Adipocyte (in vitro differentiated cells): ENCODE measurements at places on chromosomes 4 and X.

DNA sequence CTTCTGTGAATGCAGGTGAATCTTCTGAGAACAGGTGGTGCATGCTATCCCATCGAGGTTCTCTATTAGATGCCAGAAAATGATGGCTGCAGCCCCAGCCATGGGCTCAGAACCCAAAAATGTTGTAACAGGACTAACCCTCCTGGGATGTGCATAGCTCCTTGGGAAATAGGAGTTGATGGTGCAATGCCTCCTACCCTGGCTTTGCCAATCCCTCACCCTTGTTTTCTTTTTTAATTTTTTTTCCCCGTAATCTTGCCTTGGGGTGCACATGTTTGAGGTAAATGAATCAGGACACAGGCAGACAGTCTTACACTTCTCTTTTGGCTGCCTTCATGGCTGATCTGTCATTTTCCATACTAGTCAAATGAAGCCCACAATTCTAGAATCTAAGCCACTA lies 96.6 kb downstream of the KIT start:
- DNase-seq: peak; percentile 41

DNA sequence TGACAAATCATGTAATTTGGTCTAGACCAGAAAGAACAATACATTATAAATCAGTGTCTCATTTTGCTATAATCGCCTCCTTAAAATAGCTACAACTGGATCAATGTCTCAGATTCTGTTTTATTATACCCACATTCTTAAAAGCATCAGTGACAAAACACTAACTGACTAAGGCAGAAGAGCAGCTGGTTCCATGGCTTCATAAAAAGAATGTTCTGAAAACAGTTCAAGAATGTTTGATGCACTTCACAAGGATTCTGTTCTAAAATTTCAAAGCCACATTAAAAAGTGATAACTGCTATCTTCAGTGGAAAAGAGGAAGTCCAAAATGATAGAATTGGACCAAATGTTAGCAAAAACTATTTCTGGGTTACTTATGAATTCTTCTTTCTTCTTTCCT lies 69.8 kb downstream of the COL25A1 start:
- no peak for DNase-seq

DNA sequence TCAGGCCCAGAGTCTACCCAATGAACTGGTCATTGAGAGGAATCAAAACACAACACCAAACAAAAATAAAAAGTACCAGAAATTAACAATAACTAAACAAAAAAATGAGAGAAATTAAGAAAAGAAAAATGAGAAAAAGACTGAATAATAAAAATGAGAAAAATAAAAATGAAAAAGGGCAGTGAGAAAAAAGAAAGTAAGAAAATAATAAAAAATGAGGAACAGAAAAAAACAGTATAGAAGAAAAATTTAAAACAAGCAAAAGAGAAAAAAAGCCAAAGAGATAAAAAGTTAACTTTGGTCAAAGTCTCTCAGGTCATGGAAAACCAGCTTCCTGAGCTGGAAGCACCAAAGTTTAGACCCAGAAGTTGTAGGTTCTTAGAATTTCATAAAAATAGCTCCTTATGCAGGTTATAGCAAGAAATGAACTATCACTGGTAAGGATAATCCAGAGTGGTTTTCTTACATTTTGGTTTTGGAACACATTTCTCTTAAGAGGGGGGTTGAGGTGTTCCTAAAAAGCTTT lies 51.0 kb upstream of the WDR17 start:
- DNase-seq: no peak

- DNase-seq: no peak
Measured at GRCh38 chrX:97482666-97483300, 599.1 kb downstream of the RPA4 start.

DNA sequence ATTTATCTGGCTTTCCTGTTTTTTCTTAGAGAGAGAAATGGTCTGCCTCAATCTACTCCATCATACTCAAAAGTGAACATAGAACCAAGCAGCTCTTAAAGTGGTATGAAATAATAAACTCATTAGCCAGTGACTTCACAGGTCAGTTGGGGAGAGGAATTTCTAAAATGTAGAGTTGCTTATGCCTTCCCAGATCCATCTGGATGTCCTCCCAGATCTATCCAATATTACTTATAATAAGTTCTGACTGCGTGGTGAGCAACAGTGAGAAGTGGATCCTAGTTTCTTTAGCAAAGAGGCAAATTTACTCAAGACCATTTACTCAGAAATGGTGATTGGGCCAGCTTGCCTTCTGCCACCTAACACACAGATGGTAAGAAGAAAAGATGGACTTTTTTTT lies 748.0 kb downstream of the PCDH18 start:
- DNase-seq: peak; percentile 39

DNA sequence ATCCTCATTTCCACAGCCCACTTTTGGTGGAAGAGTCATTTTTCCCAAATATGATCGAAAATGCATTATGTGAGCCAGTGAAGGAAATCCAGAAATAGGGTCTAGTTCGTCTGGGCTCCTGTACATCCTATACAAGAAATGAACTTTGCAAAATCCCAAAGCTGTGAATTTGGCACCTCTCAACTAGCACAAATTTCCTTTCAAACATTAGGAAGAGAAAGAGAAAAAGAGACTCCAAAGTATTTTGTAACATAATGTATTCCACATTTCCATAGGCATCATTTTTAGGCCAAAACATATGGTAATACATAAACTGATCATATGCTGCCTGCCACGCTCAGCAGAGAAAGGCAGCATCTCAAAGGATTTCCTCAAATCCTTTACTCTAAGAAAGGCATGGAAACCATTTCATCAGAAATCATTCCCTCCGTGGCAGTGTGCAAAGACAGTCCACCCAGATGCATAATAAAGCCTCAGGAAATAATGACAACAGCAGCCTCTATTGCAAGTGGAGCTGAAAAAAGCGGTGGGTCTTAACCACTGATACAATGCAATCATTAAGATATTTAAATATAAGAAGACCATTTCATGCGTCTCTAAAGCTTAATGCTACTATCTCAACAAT lies 56.8 kb downstream of the ANOS1 start:
- DNase-seq: no peak

DNA sequence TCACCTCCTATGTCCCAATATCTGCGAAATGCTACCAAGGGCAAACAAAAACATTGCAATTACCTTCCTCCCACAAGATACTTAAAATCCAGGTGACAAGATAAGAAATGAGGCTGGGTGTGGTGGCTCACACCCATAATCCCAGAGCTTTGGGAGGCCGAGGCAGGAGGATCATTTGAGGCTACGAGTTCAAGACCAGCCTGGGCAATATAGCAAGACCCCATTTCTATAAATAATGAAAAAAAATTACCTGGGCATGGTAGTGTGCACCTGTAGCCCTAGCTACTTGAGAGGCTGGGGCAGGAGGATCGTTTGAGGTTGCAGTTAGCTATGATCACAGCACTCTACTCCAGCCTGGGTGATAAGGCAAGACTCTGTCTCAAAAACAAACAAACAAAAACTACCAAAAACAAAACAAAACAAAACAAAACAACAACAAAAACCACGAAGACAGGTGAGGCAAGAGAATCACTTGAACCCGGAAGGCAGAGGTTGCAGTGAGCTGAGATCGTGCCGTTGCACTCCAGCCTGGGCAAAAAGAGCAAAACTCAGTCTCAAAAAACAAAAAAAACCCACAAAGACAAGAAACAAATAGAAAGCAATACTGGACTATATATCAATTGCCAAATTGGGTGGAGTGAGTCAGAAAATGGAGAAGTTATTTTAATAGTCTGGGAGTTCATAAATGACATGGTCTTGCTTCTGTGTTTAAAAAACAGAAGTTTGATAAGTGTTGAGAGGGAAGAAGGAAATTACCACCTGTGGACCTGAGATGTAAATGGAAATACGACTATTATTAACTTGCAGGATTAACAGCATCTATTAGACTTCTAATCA lies 176.5 kb downstream of the FBXW7 start:
- DNase-seq: no peak

DNA sequence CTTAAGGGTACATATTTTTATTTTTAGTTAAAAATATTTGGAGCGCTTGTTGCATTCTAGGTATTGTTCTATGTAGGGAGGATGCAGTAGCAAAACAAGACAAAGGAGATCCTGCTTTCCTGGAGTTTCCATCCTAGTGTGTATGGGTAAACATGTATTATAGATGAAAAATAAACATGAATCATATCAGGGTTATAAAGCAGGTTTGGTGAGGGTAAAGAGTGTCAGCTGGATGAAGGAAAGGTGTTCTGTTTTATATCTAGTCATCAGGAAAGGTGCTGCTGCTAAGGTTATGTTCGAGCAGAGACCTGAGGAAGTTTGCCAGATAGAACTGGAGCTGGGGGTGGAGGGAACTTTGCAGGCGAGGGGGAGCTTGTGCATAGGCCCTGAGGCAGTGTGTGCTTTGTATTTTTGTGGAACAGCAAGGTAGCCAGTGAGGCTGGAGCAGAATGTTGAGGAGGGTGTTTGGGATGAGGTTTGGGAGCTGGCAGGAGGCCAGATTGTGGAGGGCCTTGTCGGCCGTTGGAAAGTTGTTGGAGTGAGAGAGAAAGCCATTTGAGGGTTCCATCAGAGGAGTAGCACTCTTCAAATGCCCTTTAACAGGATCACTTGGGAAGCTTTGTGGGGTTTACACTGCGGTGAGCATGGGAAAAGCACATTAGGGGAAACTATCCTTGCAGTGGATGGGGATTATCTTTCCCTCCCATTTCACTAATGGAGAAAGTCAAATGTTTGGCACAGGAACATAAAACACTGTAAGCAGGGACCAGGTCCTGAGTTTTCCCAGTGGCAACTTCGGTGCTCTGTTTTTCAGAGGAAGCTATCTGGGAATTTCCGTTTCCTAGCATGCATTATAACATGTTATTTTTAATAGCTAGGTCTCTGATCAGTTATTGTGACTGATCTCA lies 35.9 kb downstream of the AFF1 start:
- no peak for DNase-seq

DNA sequence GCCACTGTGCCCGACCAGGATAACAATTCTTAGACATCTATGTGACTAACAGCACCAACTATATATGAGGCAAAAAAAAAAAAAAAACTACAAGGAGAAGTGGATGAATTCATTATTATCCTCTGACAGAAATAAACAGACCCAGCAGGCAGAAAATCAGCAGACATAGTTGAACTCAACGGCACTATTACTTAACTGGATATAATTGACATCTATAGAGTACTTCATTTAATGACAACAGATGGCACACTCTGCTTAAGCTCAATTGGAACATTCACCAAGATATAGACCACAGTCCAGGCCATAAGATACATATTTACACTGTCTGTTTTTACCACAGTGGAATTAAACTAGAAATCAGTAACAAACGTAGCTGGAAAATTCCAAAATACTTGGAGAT lies 13.3 kb downstream of the CLDN22 start:
- DNase-seq: no peak
